H54 (cell line): ENCODE measurements at places on chromosomes 5 and 9.

- peak; percentile 77 for DNase-seq
Measured at GRCh38 chr5:149371296-149371962, 7.7 kb downstream of the IL17B start.

- DNase-seq: no peak
Measured at GRCh38 chr9:126488310-126488709, 125.4 kb upstream of the LMX1B start.

GRCh38 chr9:9790216-9790872 is 822.5 kb downstream of the PTPRD start:
- DNase-seq: peak; percentile 2

DNA sequence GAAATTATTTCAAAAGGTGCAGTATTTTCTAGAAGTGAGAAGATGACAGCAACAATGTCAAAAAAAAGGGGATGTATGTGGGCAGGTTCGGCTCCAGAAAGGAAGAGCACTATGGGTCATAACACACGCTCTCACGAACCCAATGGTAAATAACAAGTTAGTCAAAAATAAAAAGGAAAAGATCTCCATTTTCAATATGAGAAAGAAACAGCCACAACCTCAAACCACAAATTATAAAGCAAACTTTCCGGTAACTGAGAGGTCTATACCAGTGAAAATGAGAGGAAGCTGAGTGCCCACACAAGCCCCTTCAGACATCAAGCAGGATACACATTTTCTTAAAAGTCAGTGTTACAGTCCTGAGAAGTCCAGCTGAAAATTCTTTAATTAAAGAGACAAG is 398.5 kb upstream of the RPS23 start:
- no peak for DNase-seq

- no peak for DNase-seq
Measured at GRCh38 chr5:65184780-65185179, 296.9 kb downstream of the ADAMTS6 start.

DNA sequence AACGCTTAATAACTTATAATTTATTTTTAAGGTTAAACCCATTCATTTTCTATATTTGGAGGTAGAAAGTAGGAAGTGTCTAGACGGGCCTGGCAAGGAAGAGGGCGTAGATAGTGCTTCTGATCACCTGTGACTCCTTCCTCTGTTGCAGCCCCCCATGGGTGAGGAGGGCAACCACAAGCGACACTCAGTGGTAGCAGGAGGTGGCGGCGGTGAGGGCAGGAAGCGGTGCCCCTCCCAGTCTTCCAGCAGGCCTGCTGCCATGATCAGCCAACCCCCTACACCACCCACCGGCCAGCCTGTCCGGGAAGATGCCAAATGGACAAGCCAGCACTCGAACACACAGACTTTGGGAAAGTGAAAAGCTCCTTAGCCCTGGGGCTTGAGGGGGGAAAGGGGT is 36.7 kb downstream of the FAXDC2 start:
- no peak for DNase-seq

DNA sequence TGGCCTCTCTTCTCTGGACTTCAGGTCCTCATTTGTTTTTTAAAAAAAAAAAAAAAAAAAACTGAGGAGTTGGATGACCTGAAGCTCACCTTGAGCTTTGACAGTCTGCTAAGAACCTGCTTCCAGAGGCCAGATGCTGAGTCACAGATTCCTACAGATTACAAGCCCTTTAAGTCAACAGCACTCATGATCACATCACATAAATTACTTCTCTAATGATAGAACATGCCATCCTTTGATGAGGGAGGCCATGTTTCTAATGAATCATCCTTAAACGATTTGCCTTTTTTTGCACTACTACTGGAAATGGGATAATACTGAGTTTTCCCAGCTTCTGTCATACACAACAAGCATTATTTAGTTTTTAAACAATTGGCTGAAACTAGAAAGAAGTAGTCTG is 34.2 kb upstream of the MYOT start:
- DNase-seq: peak; percentile 20

DNA sequence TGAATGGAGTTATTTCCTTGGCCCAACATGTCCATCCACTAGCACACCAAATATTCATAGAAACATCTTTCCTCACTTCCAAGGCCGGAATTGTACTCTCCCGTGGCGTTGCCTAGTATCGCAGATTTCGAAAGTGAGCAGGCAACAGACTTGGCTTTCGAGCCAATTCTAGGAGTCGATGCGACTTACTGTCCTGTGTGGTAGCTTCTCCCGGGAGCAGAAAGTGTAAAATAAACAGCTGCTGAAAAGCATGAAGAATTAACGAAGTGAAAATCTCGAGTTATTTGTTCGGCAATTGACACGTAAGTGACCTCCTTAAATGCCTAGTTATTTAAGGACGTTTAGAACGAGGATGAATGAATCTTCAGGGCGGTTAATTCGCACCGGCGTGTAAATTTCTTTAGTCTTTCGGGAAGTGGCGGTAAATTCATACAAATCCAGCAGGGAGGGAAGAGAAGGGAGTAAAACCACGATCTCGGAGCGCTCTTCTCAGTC is 449 bp upstream of the PCSK5 start:
- DNase-seq: peak; percentile 52

DNA sequence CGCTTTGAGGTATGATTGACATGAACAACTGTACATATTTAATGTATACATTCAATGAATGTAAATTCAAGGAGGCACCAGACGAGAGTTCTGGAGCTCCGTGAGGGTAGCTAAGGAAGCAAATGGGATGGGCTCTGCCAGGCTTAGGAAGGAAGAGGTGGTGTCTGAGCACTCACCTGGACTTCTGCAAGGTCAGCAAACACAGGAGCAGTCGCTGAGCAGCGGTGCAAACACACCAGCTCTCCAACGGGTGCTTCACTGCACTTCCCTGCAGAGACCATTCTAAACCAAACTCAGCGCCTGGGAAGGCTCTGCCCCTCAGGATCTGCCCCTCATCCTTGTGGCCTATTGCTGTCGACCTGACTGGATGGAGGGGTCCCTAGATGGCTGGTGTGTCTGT is 101.5 kb downstream of the COL23A1 start:
- DNase-seq: no peak

GRCh38 chr9:794386-794785 is 47.1 kb upstream of the DMRT1 start:
- DNase-seq: no peak

DNA sequence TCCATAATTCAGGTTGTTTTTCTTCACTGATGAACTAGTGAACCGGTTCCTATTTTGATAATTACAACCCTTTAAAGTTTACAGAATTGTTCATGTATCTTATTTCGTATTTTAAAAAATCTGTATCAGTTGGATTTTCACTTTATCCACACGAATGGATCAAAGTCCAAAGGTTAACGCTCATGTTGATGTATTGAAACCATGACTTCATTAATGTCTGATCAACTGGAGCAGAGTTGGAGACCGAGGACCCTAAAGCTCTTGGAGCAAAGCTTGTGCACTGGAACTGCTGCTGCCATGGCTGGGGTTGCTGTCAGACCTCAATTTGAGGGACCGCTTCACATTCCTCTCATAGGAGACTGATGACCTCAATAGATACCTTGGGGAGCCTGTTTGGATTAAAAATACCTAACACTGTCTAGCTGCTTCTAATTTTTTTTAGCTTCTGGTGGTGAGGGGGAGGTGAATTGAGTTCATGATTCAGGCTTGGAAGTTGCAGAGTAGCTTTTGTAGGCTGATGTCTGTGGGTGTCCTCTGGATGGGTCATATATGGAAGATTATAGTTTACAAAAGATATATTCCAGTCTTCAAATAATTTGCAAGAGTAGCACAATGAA is 45.1 kb downstream of the KIAA1958 start:
- DNase-seq: no peak

DNA sequence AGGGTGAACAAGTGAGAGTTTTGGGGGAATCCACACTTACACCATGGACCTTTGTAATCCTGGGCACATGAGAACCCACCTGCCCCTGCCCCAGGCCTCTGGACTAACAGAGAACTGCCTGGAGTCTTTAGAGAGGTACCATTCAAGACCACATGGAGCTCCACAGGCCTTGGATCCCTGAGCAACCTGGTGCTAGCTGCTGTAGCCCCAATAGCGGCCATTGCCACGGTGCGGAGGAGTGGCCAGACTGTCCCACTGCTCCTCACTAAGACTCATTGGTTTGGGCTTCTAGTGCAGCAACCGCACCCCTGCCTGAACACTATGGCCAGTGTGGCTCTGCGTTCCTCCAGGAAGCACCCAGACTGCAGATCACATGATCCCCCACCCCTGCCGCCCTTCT is 45.8 kb downstream of the OSMR start:
- no peak for DNase-seq

GRCh38 chr9:38089387-38090165 is 20.5 kb upstream of the SHB start:
- no peak for DNase-seq

DNA sequence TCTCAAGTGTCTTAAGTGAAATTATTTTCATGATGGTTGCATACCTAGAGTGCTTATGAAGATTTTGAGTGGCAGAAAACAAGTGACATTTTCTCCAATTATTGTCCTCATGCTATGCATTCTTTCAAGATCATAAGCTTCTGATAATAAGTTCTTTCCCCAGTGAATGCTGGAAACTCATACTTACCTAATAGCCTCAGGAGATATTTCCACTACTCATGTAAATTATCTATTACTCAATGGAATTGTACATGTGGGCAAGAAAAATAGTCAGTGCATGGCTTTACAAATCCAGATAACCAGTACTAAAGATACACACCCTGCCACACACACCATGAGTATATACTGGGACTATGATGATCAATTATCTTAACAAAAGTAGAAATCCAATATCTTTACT is 1219.4 kb upstream of the C9orf72 start:
- no peak for DNase-seq

GRCh38 chr5:167771571-167771970 is 519.9 kb upstream of the WWC1 start:
- no peak for DNase-seq

DNA sequence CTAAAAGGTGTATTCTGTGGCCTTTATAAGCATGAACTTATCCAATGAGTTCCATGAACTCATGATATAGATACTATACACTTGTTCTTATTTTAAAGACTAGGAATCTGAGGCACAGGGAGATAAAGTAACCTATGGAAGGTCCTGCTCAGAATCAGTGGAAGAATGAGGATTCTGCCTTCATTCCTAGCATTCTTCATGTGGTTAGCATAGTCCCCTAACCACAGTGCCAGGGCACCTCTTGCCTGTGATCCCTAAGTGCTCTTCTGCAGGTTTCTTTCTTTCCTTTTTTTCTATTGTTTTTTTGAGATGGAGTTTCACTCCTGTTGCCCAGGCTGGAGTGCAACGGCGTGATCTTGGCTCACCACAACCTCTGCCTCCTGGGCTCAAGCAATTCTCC is 174.1 kb downstream of the C9orf152 start:
- DNase-seq: peak; percentile 45

- no peak for DNase-seq
Measured at GRCh38 chr9:2013743-2014475, 1.2 kb upstream of the SMARCA2 start.

DNA sequence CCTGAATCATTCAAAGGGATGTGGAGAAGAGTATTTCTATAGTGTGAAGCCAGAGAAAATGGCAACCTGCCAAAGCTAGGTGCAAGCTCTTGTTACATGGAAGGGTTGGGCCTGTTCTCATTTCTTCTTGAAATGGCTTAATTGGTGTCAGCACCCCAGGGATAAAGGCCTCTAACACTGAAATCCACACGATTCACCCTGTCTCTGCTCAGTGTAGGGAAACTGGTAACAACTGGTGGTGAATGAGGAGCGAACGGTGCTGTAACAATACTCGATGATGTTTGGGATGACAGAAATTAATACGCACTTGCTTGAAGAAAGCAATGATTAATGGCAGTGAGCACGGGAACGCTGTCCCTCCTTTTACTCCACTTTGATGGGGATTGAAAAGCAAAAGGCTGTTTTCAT is 16.2 kb downstream of the PBX3 start:
- no peak for DNase-seq

- DNase-seq: no peak
Measured at GRCh38 chr9:83981126-83981871, 694 bp downstream of the RMI1 start.

GRCh38 chr5:135269931-135270421 is 129.1 kb downstream of the MACROH2A1 start:
- DNase-seq: no peak

- DNase-seq: peak; percentile 57
Measured at GRCh38 chr5:107381189-107381856, 289.4 kb downstream of the EFNA5 start.

GRCh38 chr5:37495210-37495609 is 116.1 kb downstream of the WDR70 start:
- no peak for DNase-seq

DNA sequence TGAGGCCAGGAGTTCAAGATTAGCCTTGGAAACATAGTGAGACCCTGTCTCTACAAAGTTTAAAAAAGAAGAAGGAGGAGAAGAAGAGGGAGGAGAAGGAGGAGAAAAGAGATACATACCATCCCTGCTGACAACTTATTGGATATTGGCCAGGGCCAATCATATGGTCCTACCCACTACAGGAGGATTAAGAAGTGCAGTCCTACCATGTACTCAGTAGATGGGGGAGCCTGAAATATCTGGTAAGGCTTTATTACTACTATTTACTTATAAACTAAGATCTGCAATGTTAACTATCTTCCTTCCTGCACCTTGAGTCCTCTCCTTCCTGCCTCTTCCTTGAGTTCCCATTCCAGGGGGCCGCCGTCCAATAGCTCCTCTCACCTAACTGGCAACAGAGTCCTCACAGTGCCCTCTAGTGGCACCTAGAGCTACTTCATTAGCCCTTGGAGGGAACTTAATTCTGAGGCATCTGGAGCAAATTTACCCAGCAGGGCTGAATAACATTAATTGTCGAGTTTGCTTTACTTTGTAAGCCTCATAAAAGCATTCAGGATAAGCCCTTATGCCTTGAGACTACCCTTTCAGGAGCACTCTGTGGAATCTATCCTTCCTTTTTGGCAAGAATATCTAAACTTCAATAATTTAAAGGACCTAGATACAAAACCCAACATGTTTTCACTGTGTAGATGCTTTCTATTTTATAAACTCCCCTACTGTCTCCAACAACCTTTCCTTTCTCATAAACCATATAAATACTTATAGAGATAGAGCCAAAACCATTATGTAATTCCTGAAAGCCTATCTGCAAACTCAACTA is 39.1 kb upstream of the RANBP6 start:
- no peak for DNase-seq

DNA sequence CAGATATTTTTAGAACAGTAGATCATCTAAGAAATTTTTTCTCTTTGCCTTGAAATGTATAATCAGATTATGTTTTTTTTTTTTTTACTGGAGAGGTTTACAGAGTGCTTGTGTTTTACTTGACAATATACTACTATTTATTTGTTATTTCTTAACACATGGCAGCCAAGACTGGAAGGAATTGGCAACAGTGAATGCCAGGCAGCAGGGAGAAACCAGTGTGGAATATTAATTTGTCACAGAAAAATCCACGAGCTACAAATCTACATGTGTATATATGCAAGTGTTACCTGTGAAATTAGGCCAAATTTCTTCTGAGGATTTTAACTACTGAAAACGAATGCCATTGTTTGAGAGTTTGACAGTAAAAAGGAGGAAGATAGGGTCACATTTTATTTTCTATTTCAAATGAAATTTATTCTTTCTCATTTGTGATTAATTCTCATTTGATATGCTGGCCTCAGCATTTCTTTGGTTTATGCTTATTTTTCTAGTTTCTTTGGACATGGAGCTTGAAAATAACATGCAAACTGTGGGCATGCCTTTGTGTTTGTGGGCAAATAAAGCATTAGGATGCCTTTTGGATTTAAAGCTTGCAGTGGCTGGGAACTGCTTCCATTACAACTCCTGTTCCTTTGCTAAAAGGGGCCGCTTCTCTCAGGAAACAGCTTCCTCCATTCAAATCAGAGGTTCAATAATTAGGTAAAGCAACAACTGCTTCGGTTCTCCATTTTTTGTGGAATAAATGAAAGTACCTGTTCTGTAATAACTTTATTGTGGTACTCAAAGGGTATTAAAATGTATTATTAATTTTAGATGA is 39.0 kb upstream of the ZFYVE16 start:
- no peak for DNase-seq
